ENCODE measurements at places on chromosomes 5 and 9.

DNA sequence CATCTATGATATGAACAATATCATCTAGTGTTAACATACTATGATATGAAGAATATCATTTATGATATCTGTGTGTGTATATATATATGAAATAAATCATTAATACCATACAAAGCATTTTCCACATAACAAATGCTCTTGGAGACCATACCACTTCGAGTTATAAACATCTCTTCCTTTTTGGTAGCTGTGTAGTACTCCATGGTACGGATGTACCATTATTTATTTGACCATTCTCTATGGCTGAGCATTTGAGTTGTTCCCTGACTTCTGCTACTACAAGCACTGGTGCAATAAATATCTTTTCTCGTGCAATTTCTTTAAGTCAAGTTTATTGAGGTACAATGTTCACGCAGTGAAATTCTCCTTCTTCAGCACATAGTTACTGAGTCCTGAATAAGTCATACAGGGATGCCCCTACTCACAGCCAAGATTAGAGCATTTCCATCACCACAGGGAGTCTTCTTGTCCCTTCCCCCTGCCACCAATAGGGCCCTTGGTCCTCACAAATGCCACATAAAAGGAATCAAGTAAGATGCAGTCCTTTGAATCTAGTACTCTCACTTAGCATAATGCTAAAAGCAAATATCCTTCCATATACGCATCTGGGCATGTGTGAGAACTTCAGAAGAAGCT, 75.2 kb upstream of the SLC25A48 start:
- DNase-seq = no peak

DNA sequence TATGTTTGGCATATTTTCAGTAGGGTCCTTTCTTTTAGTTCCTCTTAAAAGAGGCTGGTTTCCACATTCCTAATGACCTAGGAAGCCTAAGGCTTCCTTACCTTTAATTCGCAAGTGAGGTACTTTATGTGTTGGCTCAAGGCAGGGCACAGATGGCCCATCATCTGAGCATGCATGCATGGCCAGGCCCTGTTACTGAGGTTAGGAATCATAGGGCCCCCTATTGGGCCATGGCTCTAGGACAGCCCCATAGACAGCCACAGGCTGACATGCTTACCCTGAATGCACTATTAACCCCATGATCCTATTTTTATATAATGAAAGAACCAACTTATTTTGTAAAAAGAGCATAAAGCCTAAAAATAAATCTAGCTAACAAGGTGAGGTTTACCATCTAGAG, 271.4 kb downstream of the ELAVL2 start:
- no peak for DNase-seq

DNA sequence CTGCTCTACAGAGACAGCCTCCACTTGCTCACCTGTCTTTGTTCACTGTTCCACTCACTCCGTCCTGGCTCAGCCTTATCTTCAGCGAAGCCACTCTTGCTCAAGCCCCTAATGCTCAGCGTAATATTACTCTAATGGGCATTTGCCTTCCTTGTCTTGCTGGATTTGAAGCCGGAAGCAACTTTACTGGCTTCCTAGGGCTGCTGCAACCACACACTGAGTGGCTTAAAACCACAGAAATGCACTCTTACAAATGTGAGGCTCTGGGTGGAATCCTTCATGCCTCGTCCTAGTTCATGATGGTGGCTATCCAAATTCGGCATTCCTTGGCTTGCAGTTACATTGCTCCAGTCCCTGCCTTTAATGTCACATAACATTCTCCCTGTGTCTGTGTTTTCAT, 85.5 kb upstream of the MARCHF11 start:
- no peak for DNase-seq

GRCh38 chr5:58595952-58596351, 13.1 kb downstream of the RAB3C start:
- no peak for DNase-seq

DNA sequence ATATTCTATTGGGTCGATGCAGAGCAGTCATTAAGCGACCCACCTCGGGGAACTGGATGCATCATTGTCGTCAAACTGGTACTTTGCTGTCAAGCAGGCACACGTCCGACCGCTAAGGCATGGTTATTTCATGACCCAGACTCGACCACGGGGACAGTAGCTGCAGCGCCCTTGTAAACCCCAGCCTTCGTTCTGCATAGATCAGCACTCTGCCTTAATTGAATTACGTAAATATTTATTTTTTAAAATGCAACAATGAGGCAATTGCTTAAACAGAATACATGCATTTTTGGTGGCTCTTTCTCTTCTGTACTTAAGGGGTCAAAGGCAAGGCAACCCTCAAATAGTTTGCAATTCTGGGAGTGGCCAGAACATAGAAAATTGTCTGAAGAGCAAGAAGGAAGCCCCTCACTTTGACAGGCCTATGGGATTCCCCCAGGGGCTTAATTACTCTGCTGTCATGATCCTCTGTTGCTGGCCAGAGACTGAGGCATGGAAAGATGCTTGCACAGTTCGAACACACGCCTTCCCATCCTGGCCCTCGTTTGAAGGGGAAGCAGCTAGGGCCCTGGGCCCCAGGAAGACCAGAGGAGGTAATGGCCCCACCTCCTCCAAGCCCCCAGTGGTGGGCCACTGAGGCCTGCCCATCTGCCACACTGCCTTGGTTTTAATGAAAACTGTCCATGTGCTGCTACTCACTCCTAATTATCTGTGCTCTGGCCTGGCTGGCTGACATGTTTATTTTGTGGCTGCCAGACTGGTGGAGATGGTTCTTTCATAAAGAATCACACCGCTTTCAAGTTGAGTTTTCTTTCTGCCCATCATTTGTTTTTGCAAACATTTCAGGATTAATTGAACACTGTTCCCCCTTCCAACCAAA, 169.7 kb upstream of the MAST4 start:
- DNase-seq = no peak

DNA sequence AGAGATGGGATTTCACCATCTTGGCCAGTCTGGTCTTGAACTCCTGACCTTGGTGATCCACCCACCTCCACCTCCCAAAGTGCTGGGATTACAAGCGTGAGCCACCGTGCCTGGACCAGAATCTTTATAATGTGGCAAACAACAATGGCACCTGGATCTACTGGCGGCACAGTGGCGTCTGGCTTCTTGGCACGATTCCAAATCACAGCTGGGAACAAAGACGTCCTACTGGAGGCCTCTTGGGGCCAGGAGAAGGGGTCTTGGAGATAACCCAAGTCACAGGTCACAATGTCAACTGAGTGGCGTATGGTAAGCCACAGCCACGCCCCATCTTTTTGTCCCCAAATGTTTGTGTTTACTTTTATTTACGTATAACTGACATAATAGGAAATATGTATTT, 77.8 kb upstream of the RAPGEF1 start:
- DNase-seq = no peak

- DNase-seq = no peak
Measured at GRCh38 chr5:91491229-91491628, 108.1 kb upstream of the ARRDC3 start.

DNA sequence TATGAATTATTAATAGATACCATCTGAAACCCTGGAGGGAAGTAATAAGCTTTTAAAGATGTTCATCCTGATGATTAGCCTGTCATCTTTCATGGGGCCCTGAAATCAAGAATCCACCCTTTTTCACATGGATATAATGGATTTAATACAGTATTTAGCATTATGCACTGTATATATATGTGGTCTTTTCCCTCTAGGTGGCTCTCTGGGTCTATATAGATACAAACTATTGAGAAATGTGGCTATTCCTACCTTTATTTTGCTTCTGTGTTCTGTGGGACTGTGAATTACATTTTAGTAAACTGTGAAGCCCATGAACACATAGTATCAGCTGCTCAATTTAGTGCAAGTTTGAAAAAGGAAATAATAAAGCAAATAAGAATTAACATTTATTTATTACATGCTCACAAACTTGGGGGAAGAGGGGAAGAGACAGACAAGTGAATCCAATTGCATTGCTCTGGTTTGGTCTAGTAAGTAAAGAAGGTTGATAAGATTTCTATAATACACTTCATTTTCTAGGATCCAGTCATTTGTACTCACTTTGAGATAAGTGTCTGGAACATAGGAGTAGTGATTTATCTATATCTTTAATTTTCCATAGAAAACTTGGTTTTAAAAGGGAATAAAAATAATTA, 112.2 kb downstream of the SCAMP1 start:
- no peak for DNase-seq

DNA sequence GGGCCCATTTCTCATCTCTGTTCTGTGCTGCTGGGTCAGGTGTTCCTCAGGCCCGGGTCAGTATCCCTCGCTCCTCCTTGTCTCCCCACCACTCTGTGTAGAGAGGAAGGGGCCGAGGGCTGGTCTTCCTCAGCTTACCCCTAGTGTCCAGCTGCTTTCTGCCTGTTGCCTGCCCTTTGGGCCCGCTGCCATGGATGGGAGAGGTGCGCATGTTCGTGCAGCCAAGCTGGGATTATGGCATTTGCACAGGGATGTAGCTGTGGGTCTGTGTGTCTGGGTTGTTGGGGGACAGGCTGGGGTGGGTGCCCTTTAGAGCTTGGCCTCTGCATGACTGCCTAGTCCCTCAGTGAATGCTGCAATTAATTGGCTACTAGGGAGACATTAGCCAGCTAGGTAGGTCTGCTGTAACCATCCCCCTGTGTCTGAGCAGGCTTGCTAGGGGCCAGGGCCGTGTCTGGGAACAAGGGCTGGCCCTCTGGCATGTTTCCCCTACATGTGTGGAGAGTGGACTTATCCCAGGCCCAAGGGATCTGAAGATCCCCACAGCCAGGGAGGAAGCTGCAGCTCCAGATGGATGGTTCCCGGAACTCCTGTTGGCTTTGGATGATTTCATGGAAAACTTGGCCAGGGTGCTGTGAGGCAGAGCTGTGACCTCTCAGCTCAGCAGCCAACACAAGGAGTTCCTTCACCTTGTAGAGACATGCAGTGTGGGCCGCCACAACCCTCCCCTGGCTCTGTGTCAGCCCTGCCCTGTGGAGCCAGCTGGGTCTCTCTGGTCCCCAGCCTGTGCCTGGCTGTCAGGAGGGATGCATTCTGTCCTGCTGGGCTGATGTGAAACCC, 161.9 kb downstream of the MACROH2A1 start:
- DNase-seq = no peak

- DNase-seq = no peak
Measured at GRCh38 chr5:199197-199949, 8.1 kb downstream of the LRRC14B start.

DNA sequence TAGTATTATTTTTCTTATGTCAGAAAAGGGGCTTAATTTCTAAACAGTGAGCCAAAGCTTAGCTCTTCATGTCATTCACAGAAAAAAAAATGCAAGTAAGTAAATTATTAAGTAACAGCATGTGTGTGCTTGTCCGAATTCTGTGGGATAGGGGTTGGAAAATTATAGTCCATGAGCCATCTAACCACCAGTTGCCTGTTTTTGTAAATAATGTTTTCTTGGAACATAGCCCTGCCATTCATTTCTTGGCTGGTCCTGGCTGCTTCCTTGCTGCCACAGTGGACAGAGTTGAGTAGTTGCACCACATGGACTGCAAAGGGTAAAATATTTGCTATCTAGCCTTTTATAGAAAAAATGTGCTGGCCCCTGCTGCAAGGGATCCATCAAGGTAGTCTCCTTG, 513.7 kb upstream of the WWC1 start:
- no peak for DNase-seq

DNA sequence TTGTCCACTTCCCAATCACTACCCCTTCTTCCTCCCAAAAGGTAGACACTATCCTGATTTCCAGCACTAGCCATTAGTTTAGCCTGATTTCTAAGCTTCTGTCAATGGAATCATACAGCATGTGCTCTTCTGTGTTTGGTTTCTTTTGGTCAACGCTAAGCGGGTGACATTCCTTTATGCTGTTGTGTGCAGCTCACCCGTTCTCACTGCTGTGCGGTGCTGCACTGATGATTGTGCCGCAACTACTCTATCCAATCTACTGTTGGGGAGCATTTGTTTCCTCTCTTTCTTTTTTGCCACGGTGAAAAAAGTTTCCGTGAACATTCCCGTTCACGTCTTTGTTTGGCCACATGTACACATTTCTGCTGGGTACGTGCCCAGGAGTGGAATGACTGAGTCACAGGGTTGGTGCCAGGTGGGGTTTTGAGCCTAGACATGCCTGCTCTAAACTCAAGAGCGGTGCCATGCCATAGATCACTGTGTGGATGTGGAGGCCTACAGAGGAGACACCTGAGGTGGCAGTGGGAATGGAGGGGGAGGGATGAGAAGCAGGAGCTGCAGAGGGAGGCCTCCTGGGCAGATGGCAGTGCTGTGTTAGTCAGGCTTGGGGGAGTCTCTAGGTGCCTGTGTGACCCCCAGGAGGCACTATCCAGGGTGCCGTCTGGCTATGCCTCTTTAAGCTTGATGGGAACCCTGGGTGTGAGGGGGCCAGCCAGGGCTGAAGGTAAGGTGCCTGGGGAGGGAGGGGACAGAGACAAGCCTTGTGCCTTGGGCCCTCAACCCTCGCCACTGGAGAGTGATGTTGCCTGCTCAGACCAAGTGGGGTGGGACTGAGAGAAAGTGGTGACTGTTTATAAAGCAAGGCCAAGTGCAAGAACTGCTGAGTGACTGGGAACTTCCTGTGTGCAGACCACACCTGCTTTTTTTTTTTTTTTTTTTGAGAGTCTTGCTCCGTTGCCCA, 11.4 kb upstream of the ANKRD33B start:
- DNase-seq = no peak

DNA sequence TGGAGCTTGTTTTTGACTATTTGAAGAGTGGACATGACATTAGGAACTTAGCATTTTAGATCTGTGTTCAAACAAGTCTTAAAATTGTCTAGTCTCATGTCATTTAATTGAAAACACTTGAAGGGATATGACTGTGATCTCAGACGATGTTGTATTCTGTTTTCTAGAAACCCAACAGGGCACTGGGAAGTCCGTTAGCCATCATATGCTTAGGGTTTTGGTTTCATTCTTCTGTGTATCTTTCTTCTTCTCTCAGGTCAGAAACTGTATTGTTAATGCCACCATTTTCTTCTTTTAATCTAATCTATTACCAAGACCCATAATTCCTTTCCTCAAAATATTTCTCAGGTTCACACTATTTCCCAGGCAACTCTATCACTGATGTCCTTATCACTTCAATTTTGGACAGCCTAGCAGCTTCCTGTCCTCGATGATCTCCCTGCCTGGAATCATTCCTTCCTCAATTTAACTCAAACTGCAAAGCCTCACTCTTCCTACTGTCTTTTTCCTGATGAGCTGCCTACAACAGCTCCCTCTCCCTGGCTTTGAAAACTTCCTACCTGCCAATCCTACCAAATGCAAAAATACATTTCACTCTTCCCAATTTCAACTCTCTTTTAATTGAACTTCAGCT, 77.7 kb downstream of the MEF2C start:
- DNase-seq = no peak

DNA sequence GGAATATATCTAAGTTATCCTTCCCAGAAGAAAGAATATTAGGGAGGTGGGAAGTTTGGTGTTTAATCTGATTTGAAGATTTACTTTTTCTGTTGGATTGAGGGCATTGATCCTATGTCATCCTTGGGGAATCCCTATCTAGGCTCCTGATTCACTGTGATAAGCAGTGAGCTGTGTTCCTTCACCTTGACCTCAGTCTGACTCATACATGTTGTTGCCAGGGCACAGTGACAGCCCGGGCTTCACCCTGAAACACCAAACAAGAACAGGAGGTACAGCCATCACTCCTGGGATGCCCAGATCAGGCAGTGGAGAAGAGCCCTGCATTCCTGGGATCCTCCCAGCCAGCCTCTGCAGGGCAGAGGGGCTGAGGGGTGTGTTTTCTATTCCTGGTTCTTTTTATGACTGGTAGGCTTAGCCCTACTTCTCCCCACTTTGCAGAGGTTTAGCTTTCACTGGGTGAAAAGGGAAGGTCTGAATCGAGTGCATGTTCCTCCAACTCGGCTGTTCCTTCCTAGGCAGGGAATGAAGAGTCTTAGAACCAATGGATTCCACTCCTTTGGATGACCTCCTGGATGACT, 3.1 kb upstream of the FAM53C start:
- no peak for DNase-seq

- DNase-seq = no peak
Measured at GRCh38 chr5:86971034-86971571, 296.6 kb upstream of the RASA1 start.

All from BJ (cell line).